ENCODE measurements at places on chromosomes 2 and 18.

DNA sequence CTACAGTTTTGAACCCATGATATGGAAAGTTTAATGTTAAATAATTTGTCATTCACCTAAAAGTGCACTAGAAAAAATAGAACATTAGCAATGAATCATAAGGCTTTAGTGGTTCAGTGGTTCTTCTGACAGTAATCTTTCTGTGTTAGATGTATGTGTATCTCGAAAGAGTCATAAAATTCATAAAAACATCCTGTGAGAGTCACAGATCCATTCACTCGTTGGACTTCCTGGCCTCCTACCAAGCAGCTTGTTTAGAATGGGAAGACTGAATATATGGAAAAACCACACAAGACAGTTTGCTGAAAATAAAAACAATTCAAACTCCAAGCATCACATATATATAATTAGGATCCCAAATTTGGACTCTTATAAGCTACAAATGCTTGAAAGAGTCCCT is 34.8 kb downstream of the ADNP2 start:
- no peak for DNase-seq

- no peak for DNase-seq
Measured at GRCh38 chr2:240303896-240304745, 131.3 kb upstream of the GPC1 start.

- DNase-seq: peak; percentile 74
Measured at GRCh38 chr18:66993492-66993891, 389.6 kb upstream of the CDH19 start.

DNA sequence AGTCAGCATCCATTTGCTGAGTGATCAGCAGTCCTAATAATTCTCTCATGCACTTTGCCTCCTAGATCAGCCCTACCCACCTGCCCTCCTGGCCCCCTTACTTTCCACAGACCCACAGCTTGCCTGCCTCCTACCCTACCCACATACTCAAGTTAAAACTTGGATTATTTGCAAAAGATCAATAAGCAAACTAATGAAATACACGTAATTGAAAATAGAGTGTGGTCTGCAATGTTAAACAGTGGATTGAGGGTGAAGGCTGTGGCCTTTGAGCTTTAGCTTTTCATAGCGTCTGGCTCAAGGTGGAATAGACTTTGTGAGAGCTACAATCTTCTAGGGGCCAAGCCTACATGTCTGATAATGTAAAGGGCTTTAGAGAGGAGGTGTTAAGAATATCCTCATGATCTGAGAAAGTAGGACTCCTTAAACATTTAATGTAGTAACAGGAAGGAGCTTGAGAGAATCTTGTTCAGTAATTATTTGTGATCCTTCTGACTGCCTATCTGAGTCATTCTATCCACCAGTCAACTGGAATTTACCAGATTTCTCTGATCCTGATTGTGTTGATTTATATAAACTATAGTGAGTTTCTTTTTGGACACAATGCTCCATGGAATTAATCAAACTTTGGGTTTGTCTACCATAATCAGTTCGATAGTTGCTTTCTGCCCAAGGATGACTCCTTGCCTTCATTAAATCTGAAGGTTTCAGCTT is 310.0 kb downstream of the HRH4 start:
- no peak for DNase-seq

GRCh38 chr18:3485153-3486149 is 35.5 kb downstream of the TGIF1 start:
- DNase-seq: peak; percentile 61

GRCh38 chr2:60262178-60262577 is 291.3 kb downstream of the BCL11A start:
- no peak for DNase-seq

- DNase-seq: no peak
Measured at GRCh38 chr2:223477318-223477717, 124.8 kb downstream of the SCG2 start.

DNA sequence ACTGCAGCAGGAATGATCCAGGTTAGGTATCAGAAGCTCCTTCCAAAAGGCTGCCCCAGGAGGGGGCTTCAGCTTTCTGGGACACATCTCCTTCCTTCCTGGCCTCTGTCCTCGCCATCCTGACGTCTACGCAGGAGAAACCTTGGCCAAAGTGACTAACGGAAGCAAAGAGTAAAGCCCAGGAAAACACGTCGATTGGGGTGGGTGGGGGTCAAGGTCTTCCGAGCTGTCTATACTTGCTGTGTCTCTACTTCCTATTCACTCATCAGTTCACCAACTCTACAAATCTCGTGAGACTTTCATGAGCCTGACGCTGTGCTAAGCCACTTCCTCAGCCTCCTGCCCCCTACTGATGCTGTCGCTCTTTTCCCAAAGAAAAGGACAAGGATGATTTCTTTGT is 212.6 kb downstream of the TNS1 start:
- DNase-seq: no peak

- no peak for DNase-seq
Measured at GRCh38 chr2:30997979-30998378, 140.3 kb downstream of the GALNT14 start.

DNA sequence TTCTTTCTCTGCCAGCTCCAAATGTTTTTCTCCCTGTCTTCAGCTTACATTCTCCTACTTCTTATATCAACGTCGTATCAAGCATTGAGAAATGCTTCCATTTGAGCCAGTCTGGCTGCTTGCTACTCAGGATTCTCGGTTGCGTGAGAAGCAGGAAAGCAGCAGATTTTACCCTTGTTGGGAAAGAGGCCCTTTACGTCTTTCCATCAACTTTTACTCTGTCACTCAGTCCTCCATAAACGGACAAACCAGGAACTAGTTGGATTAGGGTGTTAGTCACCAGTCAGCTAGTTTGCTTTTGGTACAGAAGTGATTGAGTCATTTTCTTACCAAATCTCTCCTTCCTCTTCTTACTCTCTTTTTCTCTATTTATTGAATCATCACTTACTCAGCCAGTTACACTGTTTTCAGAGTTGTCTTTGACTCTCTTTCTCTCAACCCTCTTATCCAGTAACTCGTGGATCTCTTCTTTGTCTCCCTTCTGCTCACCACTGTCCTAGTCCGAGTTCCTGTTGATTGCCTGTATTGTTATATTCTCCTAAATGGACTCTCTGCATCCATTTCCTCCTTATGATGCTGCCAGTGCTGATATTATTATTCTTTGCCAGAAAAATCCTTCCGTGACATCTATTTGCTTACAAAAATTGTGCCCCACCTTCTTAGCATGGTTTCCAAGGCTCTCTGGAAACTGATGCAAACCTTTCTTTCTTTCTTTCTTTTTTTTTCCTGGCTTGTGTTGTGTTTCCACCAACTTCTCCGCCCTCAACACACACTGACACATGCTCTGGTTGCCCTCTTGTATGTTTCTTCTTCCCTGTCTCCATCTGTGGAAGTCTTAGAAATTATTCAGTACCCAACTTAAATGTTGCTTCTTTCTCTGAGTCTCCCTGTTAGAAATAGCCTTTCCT is 61.5 kb downstream of the VRK2 start:
- DNase-seq: peak; percentile 80

DNA sequence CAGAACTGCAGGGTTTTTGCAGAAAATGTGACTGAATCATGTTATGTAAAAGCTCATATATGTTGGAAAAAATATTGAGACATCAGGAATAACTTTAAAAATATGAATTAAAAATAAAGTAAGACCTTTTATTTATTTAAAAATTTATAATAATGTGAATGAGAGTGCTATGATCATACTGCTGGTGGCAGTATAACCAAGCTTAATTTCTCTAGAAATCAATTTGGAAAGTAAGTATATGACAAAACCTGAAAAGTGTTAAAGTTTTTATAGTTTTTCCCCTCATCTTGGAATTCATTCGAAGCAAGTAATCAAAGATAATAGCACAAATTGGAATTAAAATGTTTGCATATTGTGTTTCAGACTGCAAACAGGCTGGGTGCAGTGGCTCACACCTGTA is 7.5 kb downstream of the SLC39A10 start:
- peak; percentile 17 for DNase-seq

- no peak for DNase-seq
Measured at GRCh38 chr18:25077038-25077943, 274.7 kb downstream of the ZNF521 start.

DNA sequence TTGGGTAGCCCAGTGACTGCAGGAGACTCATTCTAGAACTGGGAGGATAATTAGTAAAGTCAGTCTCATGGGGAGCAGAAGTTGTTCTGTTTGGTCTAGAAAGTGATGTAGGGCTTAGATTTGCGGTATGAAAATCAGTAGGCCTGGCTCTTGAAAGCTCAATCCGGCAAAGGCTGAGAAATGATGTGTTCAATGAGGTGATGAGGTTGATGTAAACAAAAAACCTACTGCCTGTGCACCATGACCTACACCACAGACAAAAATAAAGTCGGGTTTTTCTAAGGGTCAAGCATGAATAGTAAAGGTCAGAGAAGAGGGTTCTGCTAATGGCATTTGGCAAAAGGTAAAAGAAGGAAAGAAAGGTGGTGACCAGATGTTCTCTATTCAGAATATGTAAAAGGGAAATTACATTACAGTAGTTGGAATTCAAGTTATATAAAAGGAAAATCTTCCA is 80.8 kb upstream of the COL5A2 start:
- no peak for DNase-seq

DNA sequence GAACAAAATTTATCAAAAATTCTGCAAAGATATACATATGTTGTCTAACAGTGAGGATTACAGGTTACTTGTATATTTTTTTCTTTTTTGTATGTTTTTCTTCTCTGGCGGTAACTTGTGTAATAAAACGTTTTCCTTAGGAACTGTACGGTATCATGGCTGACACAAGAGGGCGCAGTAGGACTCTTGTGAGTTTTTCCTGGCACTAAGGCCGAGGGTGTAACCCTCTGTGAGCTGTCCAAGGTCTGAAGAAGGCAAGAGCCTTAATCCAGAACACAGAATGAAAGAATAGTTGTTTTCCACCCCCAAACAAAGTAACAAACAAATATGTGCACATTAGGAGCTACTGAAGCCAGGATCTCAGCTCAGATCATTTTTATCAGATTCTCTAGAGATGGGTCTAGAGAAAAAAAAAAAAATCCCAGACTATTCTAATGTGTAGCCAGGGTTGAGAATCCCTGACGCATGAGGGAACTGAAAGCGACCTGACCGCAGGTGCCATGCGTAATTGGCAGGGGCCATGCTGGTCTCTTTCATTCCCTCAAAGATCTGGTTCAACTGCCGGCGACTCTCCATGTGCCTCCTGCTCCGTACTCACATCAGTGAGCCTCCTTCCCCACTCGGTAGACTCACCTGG is 27.0 kb downstream of the TMEM200C start:
- peak; percentile 86 for DNase-seq

- no peak for DNase-seq
Measured at GRCh38 chr2:224947566-224947965, 94.7 kb downstream of the DOCK10 start.

- no peak for DNase-seq
Measured at GRCh38 chr2:230908595-230909191, 16.3 kb downstream of the GPR55 start.

GRCh38 chr18:7616661-7617060 is 49.5 kb downstream of the PTPRM start:
- no peak for DNase-seq

- no peak for DNase-seq
Measured at GRCh38 chr2:129733579-129733978, 245.9 kb upstream of the RAB6C start.

DNA sequence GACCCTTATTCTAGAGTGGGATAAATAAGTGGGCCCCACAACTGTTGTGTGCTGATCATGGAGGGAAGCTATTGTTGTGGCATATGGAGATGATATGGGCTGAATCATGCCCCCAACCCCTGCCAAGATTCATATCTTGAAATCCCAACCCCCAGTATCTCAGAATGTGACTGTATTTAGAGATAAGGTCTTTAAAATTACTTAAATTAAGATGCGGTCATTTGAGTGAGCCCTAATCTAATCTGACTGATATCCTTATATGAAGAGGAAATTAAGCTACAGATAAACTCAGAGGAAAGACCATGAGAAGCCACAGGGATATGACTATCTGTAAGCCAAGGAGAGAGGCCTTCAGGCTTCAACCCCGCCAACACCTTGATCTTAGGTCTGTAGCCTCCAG is 188.3 kb upstream of the RND3 start:
- no peak for DNase-seq

DNA sequence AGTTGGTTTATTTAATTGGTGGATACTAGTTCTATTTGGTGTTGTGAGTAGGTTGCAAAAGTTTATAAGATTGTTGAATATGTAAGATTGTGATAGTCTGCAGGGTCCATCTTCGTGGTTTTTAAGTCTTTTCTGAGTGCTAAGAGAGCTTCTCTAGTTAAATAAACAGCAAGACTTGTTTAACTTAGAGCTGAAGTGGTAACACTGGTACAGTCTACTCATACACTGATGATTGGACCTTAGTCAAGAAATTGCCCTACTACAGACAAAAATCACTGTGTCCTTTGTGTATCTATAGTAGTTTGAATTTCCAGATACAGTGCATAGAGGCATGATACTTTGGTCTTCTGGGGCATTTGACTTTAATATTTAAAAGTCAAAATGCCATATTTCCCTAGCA is 94.6 kb downstream of the PHLPP1 start:
- no peak for DNase-seq

All from HT-29 (cell line).